ENCODE measurements at places on chromosomes 7 and 10.

GRCh38 chr7:113013761-113014449 lies 72.7 kb downstream of the GPR85 start:
- no peak for DNase-seq

DNA sequence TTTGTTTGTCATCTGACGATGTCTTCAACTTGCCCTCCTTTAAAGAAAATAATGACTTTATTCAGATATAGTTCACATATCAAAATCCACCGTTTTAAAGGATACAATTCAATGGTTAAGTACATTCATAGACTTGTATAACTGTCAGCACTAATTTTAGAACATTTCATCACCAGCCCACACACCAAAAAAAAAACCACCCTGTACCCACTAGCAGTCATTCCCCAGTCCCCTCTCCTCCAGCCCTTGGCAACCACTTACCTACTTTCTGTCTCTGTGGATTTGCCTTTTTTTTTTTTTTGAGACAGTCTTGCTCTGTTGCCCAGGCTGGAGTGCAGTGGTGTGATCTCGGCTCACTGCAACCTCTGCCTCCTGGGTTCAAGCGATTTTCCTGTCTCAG lies 5.3 kb upstream of the HILPDA start:
- DNase-seq: no peak

DNA sequence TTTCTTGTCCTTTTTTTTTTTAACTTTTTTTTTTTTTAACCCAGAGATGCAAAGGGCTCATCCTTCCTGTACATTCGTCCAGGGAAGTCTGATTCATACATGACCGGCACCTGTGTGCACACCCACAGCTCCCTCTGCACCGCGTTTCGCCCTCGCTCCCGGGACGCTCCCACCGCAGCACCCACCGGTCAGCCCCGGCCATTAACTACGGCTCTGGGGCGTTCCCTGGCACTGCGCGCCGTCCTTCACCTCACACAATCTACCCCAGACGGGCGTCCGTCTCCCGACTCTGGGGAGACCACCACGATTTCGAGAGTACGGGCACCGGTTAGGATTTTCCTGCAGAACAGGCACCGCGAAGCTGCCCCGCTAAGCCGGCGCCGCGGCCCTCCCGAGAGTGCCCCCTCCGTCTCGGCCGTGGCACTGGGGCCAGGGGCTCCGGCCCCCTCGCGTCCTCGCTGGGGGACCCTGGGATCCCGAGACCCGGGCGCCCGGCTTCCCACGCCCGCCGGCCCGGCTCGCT lies 452 bp downstream of the ATE1 start:
- DNase-seq: no peak

- DNase-seq: no peak
Observed at GRCh38 chr7:139714163-139714901, 63.5 kb downstream of the HIPK2 start.

DNA sequence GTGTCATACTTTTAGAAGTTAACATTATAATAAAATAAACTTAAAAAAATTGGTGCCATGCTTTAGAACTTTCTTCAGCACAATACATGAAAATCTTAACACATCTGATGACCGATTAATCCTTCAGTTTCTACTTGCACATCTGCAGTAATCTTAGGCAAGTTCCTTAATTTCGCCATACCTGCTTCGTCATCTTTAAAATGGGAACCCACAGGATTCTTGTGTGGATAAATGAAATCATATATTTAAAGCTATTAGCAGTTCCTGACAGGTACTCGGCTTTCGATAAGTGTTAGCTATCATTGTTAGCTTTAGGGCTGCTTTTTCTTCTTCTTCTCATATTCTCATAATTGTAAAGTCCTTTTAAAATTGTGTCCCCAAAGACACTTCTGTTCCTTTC lies 907 bp upstream of the VPS50 start:
- no peak for DNase-seq

GRCh38 chr7:36036590-36036989 lies 116.5 kb upstream of the EEPD1 start:
- no peak for DNase-seq

DNA sequence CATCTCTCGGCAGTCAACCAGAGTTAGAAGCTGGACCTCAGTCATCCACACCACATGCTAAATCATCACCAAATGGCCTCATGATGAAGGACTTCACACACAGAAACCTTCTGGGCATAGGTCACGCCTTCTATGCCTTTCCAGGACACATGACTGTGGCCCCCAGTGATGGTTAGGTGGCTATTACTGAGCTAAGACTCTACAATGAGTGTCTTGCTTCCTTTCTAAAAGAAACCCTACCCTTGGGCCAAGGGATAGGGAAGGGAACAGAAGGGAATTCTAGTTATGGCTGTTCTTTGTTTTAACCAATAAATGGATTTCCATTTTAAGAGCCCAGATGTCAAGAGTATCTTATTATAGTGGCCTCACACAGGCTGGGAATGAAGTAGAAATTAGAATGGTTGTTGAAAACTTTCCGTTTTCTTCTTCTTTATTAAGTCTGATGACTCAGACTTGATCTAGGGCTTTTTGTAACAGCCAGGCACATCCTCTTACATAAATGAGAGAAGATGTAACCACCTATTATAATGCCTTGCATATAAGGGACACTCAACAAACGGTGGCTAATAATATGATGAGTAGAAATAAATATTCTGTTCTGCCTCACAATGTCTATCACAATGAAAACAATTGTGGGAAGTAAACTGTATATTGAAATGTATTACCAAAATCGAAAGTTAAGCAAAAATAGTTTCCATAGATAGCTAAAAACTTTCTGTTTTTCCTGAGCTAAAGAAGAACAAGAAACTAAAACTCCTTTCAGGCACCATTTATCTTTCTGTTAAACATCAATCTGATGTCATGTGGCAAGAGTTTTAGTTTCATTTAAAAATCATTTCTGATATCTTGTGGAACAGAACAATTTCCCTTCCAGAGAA lies 62.5 kb upstream of the TOMM7 start:
- DNase-seq: no peak

DNA sequence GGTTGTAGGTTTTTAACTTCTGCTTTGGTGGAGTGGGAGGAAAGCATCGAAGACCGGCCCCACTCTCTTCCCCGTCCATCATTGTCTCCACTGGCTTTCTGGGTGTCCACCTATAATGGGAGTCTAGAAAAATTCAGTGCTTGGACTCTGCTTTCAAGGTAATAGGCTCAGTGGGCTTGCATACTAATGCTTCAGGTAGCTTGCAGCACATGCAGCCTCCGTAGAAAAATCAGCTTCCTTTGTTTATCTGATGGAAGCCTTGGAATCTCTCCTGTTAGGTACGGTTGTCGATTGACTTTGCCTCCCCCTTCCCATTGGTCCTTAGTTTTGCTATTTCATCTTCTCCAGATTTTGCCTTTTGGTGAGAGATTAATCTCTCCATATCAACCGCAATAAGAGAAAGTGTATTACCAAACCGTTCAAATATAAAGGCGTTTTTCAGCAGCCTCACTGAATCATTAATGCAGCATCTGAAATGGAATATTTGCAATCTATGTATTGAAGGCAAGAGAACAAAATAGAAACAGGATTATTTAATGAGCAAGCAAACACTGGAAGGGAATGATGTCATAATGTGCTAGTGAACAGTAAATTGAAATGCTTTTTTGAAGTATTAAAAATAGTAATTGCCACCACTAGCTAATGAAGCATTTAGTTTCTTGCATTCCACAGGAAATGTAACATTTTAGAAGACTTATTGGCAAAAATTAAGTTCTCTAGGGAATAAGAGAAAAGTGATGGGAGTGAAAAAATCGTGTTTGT lies 944 bp downstream of the AVL9 start:
- no peak for DNase-seq

GRCh38 chr7:151404216-151405011 lies 5.4 kb downstream of the WDR86 start:
- no peak for DNase-seq

GRCh38 chr7:50735333-50735732 lies 47.4 kb downstream of the GRB10 start:
- no peak for DNase-seq

All from stimulated activated CD4-positive, alpha-beta T cell treated with anti-CD3 and anti-CD28 coated beads, Interleukin-1b, Interleukin-23, amount 100 ng/mL, for 1 hour (primary cell).